ENCODE measurements at places on chromosomes 7 and 10.

- DNase-seq, result no peak
Measured at GRCh38 chr7:32357535-32358277, 132.5 kb downstream of the LSM5 start.

GRCh38 chr7:119343289-119343688 lies 929.7 kb upstream of the KCND2 start:
- DNase-seq, result no peak

- no peak for DNase-seq
Measured at GRCh38 chr7:16267953-16268820, 153.2 kb downstream of the CRPPA start.

DNA sequence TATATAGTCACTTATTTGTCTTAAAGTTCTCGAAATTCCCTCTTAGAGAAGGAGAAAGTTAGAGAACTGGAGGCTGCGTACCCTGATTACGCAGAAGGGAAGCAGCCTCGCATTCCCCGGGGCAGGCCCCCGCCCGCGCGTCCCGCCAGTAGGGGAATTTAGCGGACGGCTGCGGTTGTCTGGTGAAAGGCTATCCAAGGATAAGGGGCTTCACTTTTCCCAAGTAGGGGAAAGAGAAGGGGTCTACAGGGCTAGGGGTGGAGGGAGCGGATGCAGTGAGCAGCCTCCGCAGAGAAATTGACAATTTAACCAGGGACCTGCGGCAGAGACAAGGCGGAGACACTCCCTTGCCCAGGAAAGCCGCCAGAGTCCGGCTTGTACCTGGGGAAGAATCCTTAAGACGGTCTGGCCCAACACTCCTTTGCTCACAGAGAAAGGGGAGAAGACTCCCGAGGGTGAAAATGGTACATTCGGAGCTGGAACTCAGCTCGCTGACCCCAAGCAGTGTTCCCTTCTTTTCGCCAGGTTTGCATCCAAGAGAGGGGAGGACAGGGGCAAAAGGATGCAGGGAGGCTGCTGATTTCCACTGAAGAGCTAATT lies 994 bp upstream of the MAGI2 start:
- DNase-seq, result no peak

- DNase-seq, result no peak
Measured at GRCh38 chr7:8391353-8392062, 41.9 kb upstream of the NXPH1 start.

- no peak for DNase-seq
Measured at GRCh38 chr7:47361746-47362215, 220.1 kb downstream of the TNS3 start.

DNA sequence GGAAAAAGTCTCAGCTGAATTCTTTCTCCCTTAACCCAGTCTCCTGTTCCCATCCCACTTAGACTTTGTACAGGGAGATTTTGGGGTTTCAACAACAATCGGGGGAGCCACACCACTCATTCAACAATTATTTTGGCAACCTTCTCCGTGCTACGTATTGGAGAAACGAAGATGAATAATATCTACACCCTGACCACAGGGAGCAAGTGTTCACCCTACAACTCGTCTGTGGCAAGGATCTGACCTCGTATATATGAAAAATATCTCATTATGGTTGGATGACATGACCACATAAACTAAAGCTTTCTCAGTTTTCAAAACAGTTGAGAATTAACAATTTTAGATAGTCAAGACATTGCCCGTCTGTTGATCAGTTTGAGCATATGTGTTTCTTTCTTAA lies 302.1 kb downstream of the CACNA2D1 start:
- no peak for DNase-seq

DNA sequence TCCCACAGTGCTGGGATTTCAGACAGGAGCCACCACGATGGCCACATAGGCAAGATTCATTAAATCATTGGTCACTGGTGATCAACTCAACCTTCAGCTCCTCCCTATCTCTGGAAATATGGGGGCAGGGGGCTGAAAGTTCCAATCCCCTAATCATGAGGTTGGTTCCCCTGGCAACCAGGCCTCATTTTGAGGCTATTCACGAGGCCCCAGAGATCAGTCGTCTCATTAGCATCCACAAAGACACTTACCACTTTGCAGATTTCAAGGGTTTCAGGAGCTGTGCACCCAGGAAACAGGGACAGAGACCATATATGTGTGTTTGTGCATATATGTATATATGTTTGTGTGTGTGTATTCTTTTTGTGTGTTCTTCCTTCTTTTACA lies 7.7 kb upstream of the GUSB start:
- no peak for DNase-seq

DNA sequence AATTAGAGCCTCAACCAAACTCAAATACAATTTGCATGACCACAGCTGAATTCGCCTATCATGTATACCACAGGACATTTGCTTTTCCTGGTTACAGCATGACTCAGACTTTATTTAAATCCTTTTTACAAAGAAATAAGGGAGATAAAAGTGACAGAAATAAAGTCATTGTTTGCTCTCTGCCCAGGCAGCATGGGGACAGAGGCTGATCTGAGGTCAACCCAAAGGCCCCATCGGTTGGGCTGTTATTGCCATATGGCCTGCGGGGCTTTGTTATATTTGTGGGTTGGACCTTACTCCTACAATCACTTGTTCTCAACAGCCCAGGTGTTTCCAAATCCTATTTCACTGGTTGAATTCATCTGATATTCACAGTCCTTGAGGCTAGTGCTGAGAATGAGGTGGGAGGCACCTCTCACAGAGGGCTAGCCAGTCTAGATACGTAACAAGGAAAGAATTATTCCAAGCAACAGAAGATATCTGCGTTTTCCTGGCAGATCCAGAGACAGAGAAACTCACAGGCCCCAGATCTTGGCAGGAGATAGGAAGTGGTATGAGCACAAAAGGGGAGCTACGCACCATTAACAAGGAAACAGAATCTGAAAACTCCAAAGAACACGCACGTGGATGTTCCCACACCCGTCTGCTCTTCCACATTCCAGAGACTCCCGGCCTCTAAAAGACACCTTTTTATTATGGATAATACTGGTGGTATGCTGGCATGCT lies 117.3 kb downstream of the HIPK2 start:
- no peak for DNase-seq

DNA sequence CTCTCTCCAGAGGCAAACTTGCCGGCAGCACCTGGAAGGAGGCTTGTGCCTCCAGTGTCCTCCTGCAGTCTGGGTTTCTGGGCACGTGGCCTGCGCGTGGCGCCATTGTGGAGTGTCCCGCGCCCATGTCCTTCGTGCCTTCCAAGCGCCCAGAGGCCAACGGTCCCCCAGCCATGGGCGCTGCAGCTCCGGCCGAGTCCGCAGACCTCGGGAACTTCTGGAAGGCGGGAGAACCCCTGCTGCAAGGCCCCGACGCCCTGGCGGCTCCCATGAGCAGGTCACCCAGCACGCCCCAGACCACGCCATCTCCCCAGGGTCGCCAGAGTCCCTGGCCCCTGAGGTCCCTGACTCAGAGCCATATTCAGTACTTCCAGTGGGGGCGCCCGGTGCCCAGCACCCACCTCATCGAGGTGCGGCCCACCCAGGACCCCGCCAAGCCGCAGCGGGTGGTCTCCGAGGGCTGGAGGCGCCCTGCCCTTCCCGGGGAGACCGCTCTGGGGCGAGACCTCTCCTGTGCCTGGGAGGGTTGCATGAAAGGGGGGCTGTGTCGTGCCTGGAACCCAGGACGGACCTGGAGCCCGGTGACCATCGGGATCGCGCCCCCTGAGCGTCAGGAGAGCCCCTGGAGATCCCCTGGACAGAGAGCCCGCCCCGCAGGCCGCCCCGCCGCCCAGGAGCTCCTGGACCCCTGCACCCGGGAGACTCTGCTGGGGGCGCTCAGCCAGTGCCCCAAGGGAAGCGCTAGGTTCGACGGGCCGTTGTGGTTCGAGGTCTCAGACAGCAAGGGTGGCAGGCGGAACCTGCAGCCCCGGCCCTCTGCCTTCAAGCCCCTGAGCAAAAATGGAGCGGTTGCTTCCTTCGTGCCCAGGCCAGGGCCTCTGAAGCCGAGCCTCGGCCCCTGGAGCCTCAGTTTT lies at the start of gene POM121L12:
Gene POM121L12, plus strand, starts transcription at position 135 of the 914 bp plus-strand sequence. Its CDS starts 39 bp downstream, at position 174.
- DNase-seq, result no peak

DNA sequence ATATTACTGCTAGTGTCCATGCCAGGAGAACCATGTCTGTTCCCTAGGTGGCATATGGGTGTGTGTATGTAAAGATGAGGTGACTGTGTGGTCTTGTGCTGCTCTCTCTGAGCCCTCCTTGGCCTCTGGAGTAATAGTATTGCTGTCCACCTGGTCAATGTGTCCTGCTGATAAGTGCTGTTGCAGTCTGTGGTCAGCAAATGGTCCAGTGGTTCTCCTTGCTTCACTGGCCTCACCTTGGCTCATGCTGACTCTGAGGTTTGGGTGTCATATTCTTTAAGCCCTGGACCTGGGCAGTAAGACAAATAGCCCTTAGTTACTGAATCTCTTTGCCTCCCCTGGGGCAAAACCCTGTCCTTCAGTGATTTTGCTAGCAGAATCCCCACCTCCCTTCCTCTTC lies 56.8 kb downstream of the TPST1 start:
- no peak for DNase-seq

GRCh38 chr10:99232360-99232999 lies 3.2 kb downstream of the HPSE2 start:
- no peak for DNase-seq
